ENCODE measurements at places on chromosomes 1 and 21.

DNA sequence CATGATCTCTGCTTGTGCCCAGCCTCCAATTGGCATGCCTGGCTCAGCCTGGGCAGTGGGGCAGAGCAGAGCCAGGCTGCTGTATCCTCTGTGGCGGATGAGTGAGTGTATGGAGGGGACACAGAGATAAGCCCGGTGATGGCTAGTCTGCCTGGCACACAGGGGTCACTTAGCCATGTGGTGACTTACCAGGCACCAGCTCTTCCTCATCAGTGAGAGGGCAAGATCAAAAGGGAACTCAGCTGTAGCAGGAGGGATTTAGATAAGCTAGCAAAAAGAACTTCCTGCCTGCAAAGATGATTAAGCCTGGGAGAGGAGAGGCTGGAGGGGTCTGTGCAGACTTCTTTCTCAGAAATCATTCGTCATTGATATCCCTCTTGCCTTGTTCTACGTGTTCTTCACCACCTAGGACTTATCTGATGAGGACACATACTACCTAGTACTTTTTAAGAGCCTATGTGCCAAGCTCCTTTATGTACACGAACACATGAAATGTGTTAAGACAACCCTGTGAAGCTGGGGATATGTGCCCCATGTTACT, 7.9 kb downstream of the KIF21B start:
- peak; percentile 69 for DNase-seq

DNA sequence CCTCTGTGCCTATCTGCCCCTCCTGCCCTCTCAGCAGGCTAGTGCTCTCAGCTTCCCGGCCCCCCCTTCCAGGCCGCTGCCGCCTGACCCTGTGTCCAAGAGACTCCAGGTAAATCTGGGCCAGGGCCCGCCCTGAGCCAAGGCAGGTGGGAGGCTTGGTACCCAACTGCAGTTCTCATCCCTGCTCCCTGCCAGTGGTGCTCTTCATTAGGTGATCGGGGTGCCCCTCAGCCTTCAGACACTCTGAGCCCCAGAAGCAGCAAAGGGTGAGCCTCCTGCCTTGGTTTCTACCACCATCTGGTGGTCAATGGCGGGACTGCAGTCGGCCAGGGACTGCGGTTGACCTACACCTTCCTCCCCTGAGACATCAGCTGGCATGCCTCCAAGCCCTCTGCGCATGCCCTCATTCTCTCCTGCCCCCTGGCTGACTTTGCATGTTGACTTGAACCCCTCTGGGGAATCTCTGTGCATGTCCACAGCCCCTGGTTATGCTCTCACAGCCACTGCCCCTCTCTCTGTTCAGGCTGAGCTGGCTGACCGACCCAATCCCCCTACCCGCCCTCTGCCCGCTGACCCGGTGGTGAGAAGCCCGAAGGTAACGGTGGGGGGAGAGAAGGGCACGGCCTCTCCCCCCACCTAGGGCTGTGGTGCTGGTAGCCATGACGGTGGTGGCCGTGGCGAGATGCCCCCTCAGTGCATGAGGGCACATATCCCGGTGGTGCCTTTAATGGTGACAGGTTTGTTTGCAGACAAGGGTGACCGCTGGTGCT, 2.0 kb upstream of the EFNA4 start:
- DNase-seq = peak; percentile 91

GRCh38 chr21:28018741-28019669, 973.7 kb downstream of the LTN1 start:
- no peak for DNase-seq

DNA sequence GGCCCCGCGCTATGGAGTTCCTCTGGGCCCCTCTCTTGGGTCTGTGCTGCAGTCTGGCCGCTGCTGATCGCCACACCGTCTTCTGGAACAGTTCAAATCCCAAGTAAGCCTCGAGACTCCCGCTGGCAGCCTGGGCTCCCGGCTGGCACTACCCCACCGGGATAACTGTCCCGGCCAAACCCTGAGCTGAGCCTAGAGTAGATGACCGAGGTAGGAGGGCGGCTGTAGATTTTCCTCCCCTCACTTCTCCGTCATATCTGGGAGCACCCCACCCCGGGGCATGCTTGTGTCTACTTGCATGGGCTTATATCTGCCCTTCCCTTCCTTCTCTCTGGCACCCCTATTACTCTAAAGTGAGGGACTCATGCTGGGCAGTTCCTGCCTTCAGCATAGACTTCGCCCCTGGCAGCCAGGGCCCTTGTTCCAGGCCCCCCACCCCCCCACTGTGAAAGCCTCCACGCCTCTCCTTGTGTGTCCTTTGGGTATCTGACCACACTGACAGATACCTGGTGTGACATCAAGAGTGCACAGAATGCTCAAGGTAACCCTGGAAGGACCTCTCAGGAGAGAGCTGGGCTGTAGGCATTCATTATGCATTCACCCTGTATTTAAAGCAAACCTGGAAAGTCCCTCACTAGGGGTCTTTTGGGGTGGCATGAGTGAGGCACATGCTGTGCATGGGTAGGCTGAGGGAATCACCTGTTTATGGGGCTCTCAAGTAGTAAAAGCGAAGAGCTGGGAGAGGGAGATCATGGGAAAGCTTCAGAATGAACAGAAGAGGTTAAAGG, 485 bp downstream of the EFNA1 start:
- DNase-seq = no peak

GRCh38 chr1:205798577-205798976, 14.4 kb downstream of the SLC41A1 start:
- no peak for DNase-seq

DNA sequence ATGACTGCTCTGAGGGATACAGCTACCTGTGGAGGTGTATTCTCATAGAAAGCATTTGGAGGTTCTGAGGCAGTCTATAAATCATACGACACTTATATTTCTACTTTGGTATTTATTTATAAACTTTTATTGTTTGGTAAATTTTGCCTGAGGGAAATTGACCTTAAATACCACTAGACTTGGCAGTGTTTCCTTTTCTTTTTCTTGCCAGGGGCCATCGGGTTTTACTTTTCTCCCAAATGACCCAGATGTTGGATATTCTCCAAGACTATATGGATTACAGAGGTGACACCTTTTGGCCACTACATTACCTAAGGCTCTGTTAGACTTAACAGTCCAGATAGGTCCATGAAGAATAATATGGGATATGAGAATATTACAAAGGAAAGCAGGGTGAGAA, 28.2 kb downstream of the CHD1L start:
- DNase-seq = no peak

- peak; percentile 7 for DNase-seq
Measured at GRCh38 chr1:108016451-108016920, 51.5 kb upstream of the VAV3 start.

GRCh38 chr1:154081386-154082126, 73.3 kb downstream of the NUP210L start:
- no peak for DNase-seq

GRCh38 chr1:78601068-78601467, 19.2 kb upstream of the IFI44L start:
- DNase-seq = no peak

GRCh38 chr1:27545271-27545670, 55.3 kb upstream of the WASF2 start:
- DNase-seq = no peak

DNA sequence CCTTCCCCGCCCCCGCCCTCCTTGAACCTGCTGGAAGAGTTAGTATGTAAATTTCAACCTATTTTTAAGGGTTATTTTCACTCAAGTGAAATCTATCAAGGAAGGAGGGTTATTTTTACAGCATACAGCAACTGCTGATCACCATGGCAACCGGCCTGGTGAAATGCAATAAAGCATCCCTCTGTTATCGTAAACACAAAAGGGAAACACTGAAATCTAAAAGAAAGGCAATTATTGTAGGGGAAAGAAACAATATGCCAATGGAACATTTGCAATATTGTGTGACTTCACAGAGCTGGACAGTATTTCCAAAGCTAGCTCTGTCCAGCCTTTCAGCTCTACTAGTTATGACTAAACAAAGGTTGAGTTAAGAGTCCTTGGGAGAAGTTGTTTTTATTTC, 588.3 kb upstream of the PBX1 start:
- DNase-seq = no peak

GRCh38 chr1:39646232-39647081, 7.0 kb upstream of the HEYL start:
- DNase-seq = no peak

DNA sequence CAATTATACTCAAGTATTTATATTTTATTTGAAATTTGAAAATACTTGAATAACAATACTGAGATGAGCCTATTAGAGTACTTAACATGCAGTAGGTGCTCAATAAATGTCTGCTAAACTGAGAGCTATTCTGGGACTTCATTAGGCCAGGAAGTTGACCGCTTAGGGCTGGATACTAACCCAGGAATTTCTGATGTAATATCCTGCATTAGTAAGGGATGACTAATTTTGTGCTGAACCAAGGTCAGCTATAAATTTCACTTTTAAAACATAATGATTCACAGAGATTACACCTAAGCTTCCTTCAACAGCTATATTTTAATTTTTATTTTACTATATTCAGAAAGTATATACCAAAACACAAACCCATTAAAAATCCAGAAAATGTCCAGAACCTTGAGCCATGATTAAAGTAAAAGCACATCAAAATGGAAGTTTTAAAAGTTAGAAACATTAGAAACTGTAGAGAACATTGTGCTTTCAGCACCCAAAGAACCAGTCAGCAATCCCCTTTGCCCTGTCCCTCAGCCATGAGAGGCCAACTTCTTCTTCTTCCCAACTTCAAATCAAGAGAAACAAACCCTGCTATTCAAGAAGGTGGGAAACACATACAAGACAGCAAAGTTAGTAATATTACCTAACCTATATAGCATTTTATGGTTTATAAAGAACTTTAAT, 35.4 kb downstream of the WNT2B start:
- DNase-seq = peak; percentile 5

GRCh38 chr1:3683992-3684391, 31.7 kb downstream of the TP73 start:
- peak; percentile 52 for DNase-seq

All from suppressor macrophage (primary cell).